T-helper 1 cell (primary cell): ENCODE measurements at places on chromosomes 2 and 18.

GRCh38 chr2:10535703-10536102 lies 87.6 kb upstream of the ODC1 start:
- no peak for DNase-seq

DNA sequence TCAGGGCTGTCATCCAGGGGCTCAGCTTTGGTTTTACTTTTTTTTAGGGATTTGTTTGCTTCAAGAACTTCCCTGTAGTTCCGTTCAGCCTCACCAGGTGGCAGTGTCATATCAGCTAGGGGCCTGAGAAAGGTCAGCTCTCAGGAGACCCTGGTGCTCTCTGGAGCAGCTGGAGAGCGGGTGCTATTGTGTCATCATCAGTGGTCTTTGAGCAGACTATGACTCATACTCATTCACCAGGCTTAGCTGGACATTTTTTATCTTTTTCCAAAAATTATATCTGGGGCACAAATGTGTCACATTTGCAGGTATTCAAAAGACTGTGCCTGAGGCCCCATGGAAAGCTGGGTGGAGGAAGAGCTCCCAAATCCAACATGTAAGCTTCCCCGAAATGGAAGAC lies 24.4 kb downstream of the ZNF892 start:
- no peak for DNase-seq

DNA sequence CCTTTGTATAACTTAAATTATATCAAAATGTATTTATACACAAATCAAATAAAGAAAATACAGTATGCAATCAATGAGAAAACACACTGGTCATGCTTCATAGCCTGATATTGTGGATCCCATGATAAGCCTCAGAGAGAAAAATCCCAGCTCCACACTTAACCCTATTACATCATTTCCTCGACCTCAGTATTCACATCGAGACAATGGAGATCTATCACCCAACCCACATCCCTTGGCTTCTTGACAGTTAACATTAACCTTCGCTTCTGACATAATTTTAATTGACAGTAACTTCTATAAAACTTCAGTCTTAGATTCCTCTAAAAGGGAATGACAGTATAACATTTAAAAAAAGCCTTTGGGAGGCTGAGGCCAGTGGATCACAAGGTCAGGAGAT lies 11.6 kb downstream of the TMX3 start:
- DNase-seq, result no peak

- DNase-seq, result no peak
Measured at GRCh38 chr2:190674966-190675650, 26.2 kb downstream of the NAB1 start.

- no peak for DNase-seq
Measured at GRCh38 chr2:202378662-202379358, 2.7 kb downstream of the BMPR2 start.

DNA sequence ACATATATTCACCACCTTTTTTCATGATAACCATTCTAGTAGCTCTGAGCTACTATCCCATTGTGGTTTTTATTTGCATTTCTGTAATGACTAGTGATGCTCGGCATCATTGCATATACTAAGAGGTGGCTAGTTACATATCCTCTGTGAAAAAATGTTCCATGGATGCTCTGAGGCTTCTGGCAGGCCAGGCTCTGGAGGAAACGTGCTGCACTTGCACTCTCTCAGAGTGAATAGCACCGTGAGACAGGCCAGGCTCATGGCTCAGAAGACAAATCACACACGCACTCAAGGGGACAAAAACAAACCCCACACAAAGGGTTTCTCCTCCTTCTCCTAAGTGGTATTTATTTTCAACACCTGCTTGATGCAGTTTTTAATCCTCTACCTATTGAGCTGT lies 1085.3 kb upstream of the CNTNAP5 start:
- no peak for DNase-seq

GRCh38 chr18:12119358-12119757 lies 25.7 kb downstream of the ANKRD62 start:
- no peak for DNase-seq

DNA sequence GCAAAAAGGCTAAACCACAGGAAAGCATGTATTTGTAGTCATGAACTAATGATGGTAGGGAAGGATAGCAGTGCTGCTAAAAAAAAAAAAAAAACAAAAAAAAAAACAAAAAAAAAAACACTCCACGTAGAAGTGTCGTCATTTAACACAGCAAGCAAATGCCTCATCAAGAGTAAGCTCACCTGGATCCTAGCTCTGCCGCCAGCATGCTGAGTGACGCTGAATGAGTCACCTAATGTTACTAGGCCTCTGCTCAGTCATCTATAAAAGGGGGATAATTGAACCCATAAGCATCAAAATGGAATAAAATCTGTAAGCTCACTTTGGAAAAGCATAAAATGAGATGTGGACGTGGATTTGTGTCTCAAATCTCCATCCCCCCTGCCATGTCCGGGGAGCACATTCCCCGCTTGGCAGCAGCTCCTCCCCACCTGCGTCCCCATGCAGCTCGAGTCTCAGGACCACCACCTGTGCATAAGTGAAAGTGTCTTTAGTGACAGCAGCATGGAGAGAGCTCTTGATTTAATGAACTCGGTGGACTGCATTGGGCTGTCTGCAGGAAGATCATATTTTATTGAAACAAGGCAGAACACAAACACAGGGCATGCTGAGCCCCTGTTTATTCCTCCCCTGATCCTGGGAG lies 427.5 kb downstream of the LRATD1 start:
- no peak for DNase-seq

DNA sequence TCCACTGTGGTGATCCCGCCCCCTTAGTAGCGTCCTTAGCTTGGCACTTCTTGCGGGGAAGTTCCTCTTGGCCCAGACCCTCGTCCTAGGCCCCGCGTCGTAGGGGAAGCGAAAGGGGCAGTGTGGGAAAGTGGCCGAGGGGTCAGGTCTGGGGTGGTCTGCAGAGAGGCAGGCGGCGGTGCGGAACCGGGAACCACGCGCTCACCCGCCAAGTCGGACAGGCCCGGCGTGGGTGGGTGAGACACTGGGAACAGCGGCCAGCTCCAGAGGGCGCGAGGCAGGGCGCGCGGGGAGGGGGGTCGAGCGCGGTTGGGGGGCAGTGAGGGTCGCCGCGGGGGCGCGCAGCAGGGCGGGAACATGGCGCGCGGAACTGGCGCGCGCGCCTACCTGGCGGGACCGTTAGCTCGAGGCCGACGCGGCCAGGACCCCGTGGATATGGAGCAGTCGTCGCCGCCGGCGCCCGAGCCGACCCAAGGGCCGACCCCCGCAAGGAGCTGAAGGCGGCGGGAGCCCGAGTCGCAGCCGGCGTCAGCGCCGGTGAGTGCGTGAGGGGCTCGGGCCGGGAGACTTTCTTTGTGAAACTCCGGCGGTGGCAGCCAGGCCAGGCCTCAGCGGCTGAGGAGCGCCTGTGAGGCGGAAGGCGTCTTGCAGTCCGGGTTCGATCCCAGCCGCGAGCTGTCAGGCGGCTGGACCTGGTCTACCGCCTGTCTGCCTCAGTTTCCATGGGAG lies 2896.7 kb upstream of the TEKT4 start:
- no peak for DNase-seq

GRCh38 chr18:67600181-67601180 lies 84.0 kb upstream of the DSEL start:
- no peak for DNase-seq

DNA sequence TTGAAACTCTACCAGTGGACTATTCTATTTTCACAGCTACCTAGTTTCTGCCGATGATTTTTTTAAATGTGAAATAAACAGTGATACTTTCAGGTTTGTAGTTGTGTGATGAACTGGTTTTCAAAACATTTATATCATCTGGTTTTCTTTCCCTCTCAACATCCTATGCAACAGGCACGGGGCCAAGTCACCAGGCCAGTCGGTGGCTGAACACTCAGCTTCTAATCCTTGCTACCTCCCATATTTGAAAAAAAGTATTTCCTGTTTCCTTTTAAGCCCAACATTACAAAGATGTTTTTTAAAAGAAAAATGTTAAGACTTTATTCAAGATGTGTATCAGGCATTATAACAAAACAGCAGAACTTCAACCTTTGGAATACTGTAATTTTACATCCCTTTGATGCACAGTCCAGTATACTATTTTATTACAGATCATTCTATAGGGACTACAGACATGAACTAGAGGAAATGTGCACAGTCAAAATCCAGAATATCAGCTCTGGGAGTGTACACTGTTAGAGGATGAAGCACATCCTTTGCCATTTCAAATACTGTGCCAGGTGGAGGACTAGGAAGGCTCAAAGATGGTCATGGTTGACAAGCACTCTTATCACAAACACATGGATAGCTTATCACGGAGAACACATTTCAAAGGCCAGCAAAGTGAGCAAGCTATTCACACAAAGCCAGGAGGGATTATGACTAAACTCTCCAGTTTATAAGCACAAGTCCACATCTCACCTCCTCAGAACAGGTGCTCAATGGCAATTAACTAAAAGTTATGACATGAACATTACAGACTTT lies 14.6 kb downstream of the MRPL35 start:
- DNase-seq, result no peak

GRCh38 chr2:22798386-22798785 lies 586.6 kb upstream of the KLHL29 start:
- DNase-seq, result no peak

DNA sequence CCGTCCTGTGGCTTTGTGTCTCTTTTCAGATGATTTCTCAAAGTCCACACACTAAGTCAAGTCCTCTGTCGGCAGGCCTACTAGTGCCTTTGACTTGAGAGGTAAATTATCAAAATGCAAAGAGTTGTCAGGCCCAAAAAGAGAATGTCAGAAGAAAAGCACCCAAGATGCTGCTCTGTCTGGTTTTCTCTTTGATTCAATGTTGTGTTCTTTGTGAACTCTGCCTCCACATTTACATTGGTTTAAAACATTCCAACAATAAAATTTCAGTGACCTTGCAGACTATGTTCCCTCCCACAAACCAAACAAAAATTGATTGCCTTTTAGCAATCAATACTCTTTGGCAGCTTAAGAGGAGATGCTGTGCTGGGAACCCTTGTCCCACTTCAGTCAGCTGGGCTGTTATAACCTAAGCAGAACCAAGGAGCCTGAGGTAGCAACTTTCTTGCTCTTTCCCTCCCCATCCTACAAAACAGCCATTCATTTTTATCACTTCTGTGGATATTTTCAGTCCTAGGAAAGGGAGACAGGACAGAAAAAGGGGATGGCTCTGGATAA lies 19.6 kb upstream of the SATB2 start:
- no peak for DNase-seq
